ENCODE measurements at places on chromosomes 5 and 9. TPM values are rescaled to one million over a fixed set of nuclear protein-coding genes. Genes with fewer than 3 reads are reported as not detected.
A peak's percentile ranks its signal among the peaks of the same experiment; 100 is the strongest.

- no peak for DNase-seq
Measured at GRCh38 chr5:3584724-3585531, 10.7 kb upstream of the IRX1 start.

- no peak for DNase-seq
Measured at GRCh38 chr9:12956261-12956660, 181.4 kb downstream of the LURAP1L start.

GRCh38 chr5:79255786-79256557 is 20.0 kb downstream of the JMY start:
- DNase-seq = no peak

- DNase-seq = no peak
Measured at GRCh38 chr5:90170261-90170660, 239.3 kb downstream of the CETN3 start.

DNA sequence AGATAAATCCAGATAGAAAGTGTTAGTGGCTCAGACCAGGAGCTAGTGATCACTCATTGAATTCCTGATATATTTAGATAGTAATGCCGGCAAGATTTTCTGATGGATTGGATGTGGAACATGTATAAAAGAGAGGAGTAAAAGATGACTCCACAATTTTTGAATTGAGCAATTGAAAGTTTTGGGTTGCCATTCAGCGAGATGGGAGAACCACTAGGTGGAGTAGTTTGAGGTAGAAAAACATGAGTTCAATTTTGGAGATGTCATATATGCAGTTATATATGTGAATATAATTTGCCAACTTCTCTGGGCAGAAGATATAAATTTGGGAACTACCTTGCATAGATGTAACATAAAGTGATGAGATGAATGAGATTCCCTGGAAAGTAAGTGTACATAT is 502.5 kb upstream of the SEMA6A start:
- DNase-seq = no peak

DNA sequence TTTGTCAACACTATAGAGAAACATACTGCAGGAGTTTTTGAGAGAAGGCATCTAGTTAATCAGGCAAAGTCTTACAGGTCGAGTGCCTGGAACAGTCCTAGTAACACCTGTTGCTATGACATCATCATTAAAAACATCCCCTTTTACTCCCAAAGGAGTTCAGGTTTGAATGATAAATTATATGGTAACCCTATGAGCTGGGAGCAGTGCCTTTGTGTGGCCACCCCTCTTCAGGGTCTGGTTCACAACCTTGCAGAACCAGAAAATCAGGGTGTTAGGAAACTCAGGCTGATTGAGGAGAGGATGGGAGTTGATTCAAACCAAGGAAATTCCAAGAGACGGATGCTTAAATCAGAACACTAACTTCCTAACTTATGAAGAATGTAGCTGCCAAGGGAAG is 179.1 kb upstream of the RASEF start:
- DNase-seq = no peak

GRCh38 chr9:111036429-111036789 is 1.9 kb downstream of the LPAR1 start:
- DNase-seq = peak; percentile 21

DNA sequence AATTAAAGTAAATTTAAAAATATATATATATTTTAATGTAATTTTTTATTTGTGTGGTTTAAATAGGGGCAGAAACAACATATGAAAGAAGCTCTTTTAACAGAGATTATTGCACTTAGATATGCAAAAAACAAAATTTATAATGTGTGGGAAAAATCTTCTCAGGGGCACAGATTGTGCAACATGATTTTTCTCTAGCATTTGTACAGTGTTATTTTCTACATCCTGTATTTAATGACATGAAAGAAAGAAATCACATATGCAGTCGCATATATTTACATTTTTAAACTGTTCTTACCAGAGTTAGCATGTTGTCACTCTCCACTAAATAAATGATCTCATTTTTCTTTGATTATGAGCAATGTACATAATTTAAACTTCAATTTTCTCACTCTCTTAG is 265.3 kb upstream of the CTNND2 start:
- no peak for DNase-seq

DNA sequence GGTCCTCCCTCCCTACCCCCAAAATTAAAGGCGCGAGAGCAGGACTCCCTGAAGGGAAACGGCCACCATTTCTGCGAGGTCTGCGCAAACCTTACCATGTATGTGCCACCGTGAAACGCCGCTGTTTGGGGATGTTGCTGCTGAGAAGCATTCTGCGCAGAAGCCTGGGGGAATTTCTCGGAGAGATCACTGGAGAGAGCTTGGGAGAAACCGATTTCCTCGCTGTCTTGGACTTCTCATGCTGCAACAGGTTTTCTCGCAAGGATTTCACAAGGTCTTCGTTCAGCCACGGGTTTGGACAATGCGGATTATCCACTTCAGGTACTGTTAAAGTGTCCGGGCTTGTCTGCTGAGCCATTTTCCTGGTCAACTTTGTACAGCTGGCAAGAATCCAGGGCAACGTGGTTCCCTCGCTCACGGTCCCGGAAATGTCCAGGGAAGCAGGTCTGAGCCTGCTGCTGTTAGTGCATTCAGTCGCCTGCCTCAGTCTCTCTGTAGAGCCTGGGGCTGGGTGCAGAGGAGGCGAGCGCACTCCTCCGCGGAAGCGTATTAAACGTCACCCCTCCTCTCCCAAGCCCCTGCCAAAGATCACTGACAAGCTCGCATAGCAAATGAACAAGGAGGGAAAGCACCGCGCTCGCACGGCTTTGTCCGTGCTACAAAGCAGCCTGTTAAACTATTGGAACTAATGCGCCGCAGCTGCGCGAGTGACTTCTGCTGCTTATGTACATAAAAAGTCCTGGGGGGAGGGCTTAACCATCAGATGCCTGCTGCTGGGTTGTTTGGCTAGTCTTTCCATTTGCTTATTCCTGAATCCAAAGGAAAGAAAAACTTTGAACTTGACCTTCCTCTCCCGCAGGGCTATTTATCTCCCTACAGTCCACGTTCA is 125.1 kb downstream of the PDE4D start:
- no peak for DNase-seq

- no peak for DNase-seq
Measured at GRCh38 chr5:141431286-141431685, 979 bp downstream of the PCDHGA12 start.

GRCh38 chr9:108603141-108603540 is 252.6 kb downstream of the ACTL7B start:
- DNase-seq = no peak

Gene SLC36A2
- not detected for total RNA-seq

Gene ARSI
- 0.23 TPM for total RNA-seq

Gene FGFR4
- total RNA-seq = 15.5 TPM

Gene SLC36A3
- not detected for total RNA-seq

Data from ovary (tissue), 10 donors.